ENCODE measurements at places on chromosomes 3 and 15.

DNA sequence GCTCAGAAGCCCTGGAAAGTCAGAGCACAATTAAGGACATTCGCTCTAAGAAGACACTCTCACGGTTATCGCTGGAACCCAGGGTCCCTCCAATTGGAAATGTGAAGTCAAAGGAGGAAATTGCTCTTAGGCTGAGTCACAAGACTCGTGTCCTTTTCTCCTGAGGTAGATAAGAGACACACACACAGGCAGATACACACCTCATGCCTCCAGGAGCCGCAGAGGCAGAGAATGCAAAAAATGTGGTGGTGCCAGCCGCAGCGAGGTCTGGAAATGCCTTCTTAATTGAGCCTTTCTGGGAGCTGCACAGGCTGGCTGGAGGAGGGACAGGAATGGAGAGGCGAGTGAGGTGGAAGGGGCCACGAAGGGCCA lies 189.3 kb downstream of the OPA1 start:
- H3K4me3 ChIP-seq: no peak overlapping the region
- peaks cover 8% of the 10 kb centered on the region for H3K27me3 ChIP-seq
- DNase-seq: peak; percentile 77
- H3K36me3 ChIP-seq: no peaks in the 10 kb centered on the region
- H3K4me1 ChIP-seq: peaks cover 7% of the 10 kb centered on the region

- H3K36me3 ChIP-seq: no peaks in the 10 kb centered on the region
- H3K27ac ChIP-seq: no peak overlapping the region
- H3K4me1 ChIP-seq: no peaks in the 10 kb centered on the region
- no peaks in the 10 kb centered on the region for H3K27me3 ChIP-seq
These were observed 431.9 kb upstream of the AGTR1 start for GRCh38 chr3:148265841-148266240.

DNA sequence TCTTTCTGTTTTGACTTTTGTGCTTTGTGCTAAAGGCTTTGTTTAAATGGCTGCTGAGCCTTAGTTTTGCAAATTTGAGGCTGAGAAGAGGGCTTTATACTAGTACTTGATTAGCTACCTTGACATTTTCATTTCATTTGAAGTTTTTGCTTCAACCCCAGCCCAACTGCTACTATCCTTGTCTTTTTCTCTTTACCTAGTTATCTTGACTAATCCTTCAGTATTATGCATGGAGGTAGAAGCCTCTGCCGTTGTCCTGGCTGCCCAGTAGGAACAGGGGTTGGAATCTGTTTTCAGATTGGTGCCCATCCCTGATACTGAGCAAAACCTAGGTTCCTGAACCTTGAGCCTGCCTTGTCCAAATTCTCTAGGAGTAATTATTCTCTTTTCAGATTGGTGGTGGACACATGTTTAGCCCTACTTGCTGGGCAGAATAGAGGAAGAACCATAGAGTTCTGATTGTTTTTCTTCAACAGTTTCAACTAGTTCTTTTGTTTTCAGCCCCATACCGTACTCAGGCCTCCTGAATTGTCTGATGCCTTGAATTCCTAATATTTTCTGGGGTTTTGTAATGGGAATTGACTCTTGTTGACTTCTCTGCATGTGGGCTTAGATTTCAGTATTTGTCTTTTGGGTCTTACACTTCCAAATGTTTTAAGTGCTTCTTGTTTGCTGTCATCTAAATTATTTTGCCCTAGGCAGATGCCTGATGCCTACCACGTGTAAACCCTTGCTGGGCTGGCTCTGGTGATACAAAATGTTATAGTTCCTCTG lies 143.2 kb downstream of the DOCK3 start:
- no peak overlapping the region for H3K27ac ChIP-seq
- no peak for DNase-seq
- no peaks in the 10 kb centered on the region for H3K36me3 ChIP-seq
- no peak overlapping the region for H3K4me3 ChIP-seq
- no peaks in the 10 kb centered on the region for H3K27me3 ChIP-seq

DNA sequence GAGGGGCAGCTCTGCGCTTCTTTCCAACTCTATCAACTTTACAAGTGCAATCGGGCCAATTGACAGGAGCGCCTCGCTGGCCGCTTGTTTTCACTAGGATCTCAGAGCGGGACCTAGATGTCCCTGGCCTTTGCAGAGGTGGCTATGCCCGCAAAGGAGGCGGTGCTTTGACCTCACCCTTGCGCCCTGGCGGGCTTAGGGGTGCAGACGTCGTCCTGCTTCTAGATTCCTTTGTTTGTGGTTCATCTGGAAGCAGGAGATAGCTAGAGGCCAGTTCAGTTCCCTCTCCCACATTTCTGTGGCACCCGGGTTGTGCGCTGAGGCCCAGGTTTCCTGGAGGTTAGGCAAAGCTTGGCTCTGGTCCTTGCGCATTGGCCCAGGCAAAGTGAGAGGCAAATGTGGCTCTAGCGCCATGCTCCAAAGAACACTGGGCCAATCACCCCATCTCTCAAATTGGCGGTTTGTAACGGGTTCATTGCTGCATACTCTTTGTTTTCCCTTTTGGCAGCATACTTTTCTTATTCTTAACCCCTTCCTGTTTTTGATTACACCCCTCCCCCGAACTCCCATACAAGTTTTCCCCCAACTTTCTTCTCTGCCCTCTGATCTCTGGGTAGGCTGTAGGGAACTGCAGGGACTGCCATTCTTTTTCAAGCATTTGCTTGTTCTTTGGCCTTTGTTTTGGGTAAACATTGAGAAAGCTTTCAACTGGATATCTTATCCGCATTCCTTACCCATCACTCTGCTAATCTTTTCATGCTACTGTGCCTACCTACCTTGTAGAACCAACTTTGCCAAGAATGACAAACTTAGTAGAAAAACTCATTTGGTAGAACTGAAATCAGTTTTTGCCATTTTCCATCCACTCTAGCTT lies 1.4 kb downstream of the PPM1L start:
- peak overlapping the region; percentile 73 for H3K4me3 ChIP-seq
- no peaks in the 10 kb centered on the region for H3K27me3 ChIP-seq
- H3K27ac ChIP-seq: no peak overlapping the region
- H3K36me3 ChIP-seq: no peaks in the 10 kb centered on the region

DNA sequence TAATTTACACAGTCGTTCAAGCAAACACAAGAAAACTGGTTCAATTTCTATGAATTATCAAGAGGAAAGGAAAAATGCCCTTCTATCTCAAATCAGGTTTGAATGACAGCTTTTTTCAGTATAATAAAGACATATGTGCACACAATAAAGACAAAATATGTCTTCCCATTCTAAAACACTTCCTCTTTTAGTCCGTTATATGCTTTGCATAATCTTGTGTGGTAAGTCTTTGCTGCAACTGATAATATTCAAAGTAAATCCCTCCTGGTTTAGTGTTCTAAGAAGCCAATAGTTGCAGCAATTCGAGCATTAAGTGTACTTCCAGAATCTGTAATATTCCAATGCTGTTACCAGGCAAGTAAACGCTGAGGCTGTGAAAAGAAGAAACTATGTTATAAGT lies 43.7 kb upstream of the MAPKBP1 start:
- H3K27me3 ChIP-seq: no peaks in the 10 kb centered on the region
- no peaks in the 10 kb centered on the region for H3K4me1 ChIP-seq
- peaks cover 16% of the 10 kb centered on the region for H3K36me3 ChIP-seq
- no peak overlapping the region for H3K4me3 ChIP-seq

DNA sequence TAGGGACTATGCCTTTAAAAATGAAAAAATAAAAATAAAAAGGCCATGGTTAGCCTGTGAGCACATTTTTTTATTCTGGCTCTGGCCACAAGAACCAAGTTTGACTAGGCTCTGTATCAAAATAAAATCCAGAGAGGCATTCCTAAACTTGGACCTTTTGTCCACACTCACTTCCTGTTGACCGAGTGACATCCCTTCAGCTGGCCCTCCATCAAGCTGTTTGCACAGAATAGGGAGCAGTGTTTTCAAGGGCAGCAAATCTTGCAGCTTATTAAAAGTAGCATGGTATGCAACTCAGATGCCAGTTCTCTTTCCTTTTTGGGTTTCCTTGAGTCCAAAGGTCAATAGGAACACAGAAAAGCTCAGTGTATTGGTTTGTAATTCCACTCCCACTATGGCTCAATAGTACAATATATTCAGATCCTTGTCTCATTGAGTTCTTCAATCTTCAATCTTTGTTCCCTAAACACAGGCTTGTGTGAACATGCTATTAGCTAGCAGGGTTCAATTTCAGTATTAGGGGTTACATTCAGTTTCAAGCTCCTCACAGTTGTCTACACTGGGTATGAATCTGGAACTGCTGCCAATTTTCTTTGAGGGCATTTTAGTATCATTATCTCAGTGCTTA lies 244.5 kb downstream of the RBMS3 start:
- H3K27ac ChIP-seq: peak overlapping the region; percentile 60
- H3K27me3 ChIP-seq: no peaks in the 10 kb centered on the region
- DNase-seq: peak; percentile 78
- no peak overlapping the region for H3K4me3 ChIP-seq
- H3K36me3 ChIP-seq: no peaks in the 10 kb centered on the region

GRCh38 chr3:62210011-62210410 lies 163.3 kb downstream of the FEZF2 start:
- no peak for DNase-seq
- no peak overlapping the region for H3K4me3 ChIP-seq
- no peaks in the 10 kb centered on the region for H3K4me1 ChIP-seq
- H3K27me3 ChIP-seq: no peaks in the 10 kb centered on the region
- H3K27ac ChIP-seq: no peak overlapping the region
- H3K36me3 ChIP-seq: no peaks in the 10 kb centered on the region

DNA sequence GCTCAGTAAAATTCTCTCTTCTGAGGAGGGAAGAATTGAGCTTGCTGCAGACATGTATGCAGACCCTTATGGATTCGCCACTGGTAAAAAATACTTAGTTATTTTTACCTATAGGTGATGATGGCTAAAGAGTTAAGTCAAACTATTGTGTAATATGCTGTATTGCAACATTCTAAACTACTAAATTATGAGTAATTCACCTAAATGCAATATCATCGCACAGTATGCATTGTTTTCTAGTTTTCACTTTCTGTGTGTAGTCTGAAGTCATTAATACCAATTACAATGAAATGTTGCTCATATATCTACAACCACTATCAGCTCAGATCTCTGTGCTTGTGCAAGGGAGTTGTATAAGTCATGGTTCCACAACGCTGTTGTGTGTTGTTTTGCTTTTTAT lies 48.7 kb upstream of the ROBO2 start:
- no peaks in the 10 kb centered on the region for H3K36me3 ChIP-seq
- H3K27me3 ChIP-seq: no peaks in the 10 kb centered on the region
- DNase-seq: no peak
- no peak overlapping the region for H3K27ac ChIP-seq

Measured in stomach (tissue), 19 donors.